Fibroblast of skin of abdomen (primary cell): ENCODE measurements at places on chromosomes 2 and 18.

DNA sequence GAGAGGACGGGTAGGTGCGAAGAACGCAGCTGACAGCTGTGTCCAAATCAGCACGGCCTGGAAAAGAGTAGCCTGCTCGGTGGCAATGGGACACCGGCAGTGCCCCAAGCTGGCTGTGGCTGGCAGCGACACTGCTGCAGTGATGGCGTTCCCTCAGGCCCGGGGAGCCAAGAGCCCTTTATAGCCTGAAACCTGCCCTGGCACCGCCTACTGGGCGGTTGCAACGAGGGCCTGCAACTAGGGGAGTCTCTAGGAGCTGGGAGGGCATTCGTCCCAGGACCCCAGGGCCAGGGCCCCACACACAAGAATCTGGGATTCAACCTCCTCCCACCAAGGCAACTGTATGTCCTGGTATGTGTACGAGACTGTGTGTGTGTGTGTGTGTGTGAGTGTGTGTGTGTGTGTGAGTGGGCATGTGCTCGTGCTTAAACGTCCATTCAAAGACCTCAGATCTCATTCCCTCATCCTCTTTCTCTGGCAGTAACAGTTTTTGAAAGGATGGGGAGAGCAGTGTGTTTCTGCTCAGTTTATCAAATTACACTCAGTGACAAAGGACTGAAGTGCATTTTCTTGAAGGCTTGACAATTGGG is 6.8 kb upstream of the CYP26B1 start:
- DNase-seq: no peak

DNA sequence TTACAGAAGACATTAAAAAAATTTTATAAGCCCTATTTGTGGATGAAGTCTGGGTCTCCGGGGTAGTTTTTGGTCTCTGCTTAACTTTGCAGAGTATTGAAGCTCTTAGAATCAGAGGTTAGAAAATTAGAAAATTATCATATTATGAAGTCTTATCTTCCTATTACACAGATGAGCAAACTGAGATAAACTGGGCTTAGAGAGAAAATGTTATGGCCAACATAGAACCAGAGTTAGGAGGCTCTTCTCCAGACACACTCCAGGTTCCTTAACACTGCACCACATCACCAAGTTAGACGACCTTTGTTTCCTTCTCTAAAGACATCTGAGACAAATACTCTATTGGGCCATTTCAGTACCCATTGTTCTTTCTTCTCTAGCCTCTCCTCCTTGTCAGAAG is 36.7 kb upstream of the NEB start:
- DNase-seq: no peak

DNA sequence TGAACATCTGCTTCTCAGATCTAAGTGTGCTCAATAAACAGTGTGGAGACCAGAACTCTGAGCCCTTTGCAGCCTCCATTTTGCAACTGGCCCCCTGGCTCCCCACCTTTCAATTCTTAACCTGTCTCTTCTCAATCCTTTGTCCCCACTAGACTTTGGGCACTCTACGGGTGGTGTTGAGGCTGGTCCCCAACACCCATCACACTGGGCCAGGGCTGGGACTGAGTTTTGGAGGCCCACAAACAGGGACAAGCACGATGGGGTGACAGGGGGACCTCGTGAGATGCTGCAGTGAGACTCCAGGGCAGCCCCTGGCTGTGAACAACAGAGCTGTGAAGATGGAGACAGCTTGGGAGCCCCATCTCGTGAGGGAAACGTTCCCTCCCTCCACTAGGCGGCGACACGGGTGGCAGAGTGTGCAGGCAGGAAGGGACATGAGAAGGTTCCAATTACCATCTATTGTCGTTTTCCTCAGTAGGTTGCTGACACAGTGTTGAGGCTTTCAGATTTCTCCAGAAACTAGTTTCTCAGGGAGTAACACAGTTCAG is 1.2 kb downstream of the ANKMY1 start:
- DNase-seq: peak; percentile 43

DNA sequence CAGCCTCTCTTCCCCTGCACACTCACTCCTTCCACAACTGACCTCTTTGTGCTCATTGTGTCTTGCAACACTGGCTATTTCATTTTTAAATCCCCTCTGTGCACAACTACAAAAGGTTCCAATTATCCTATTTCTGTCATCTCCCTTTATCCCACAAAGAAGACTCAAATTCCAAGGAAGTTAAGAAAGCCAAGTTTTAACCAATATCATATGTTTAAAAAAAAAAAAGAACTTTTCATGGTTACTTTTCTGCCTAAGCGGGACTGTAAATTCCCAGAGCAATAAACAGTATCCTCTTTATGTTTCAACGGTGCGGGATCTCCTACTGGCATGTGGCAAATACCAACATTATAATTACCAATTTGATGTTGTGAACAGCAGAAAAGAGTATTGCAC is 83.8 kb downstream of the DOCK10 start:
- peak; percentile 90 for DNase-seq

DNA sequence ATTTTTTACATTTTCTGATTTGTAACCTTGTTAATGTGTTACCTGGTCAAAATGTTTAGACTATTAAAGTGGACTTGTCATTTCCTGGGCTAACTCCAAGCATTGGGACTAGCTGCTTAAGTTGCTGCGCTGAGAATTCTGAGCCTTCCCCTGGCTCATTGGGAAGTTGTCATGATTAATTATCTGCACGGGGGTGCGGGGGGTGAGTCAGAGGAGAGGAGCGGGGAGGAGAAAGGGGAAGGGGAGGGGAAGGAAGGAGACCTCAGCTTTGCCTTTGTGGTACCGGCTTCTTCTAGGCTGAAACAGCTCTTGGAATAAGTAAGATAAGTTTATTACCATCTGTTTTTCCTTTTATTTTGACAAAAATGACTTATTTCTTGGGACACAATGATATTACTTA is 52.9 kb upstream of the APCDD1 start:
- DNase-seq: peak; percentile 80

DNA sequence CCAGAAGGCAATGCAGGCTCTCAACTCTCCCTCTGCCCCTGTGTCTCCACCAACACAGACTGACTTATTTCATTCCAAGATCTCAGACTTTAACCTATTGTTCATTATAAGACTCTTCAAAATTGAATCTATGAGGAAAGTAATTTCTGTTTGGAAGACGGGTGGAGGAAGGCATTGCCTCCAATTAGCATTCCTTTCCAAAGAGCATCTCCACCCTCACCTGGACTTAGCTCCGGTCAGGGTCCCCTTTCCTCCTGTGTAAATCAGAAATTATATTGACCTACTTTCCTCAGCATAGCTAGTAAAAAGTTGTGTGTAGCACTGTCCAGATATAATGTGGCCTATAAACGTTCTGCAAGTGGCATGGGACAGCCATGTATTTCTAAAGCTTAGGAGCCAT is 230.4 kb upstream of the ACVR2A start:
- no peak for DNase-seq

- DNase-seq: no peak
Observed at GRCh38 chr2:26587994-26588393, 53.2 kb downstream of the CIB4 start.

GRCh38 chr2:239199041-239199768 is 201.6 kb downstream of the HDAC4 start:
- no peak for DNase-seq

GRCh38 chr2:191643429-191643828 is 34.5 kb upstream of the NABP1 start:
- no peak for DNase-seq

- peak; percentile 43 for DNase-seq
Observed at GRCh38 chr2:40666398-40666797, 214.5 kb upstream of the SLC8A1 start.

- no peak for DNase-seq
Observed at GRCh38 chr18:37182340-37183135, 353.6 kb downstream of the KIAA1328 start.

GRCh38 chr2:18903750-18904149 is 314.4 kb upstream of the NT5C1B start:
- no peak for DNase-seq

DNA sequence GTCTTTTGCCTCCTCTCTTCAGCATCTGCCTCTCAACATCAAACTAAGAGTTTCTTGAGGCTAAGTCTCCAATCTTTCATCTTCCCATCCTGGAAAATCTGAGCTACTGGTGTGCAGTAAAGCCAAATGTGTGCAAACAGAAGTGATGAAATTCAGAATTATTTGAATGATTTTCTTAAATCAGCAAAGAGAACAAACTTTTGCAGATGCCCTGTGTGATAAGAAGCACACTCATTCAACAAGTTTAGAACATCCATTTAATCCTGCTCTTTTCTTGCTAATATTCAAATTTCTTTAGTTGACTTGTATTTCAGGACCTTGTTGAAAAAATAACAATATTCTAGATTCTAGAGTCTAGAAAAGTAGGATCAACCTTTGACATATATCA is 1374.9 kb upstream of the CELF4 start:
- no peak for DNase-seq

DNA sequence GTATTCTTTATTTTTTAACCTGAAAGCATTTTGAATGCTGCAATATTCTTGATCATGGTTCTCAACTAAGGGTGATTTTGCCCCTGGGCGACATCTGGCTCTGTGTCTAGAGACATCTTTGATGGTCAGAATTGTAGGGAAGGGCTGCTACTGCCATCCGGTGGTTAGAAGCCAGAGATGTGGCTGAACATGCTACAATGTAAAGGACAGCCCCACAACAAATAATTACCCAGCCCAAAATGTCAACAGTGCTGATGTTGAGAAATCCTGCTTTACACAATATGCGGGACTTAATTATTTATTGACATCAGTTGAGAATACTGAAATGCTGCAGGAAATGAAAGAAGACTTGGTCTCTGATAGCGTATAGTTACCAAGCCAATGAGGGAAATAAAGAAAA is 37.5 kb upstream of the SERPINB2 start:
- peak; percentile 24 for DNase-seq

DNA sequence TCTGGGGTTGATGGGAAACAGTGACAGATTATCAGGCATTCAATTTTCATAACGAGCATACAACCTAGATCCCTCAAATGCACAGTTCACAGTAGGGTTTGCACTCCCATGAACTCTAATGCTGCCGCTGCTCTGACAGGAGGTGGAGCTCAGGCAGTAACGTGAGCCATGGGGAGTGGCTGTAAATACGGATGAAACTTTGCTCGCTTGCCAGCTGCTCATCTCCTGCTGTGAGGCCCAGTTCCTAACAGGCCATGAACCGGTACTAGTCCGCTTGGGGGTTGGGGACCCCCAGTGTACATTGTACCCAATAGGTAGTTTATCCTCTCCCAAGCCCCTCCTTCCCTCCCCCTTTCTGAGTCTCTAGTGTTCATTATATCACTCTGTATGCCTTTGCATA is 94.6 kb downstream of the PTH2R start:
- DNase-seq: no peak

DNA sequence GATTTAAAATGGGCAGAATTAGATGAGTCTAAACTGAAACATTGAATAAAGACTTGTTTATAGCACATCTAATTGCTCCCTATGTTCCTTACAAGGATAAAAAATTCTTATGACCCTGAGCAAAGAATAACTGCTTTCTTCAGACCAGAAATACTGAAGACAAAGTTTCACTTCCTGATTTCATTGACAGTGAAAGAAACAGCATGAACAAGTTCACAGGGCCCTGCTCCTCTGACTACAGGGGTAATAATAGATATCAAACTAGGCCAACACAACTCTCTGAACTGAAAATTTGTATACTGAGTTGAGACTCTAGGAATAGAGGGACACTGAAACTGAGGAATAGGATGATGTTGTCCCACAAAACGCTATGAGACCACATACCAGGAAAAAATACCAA is 1383.3 kb upstream of the CDH2 start:
- DNase-seq: no peak

DNA sequence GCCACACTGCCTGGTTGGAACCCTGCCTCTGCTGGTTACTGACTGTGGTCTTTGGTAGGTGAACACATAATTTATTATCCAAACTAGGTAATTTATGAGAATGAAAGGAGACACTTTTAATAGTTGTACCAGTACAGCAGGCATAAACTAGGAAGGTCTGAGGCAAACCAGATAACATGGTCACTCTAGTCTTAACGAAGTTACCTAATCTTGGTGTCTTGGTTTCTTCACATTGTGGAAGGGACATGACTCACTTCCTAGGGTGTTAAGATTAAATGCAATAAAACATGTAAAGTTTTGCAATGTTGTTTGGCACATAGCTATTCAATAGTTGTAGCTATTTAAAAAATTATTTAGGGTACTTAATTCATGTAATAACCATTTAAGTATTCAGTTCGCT is 23.3 kb downstream of the SPTBN1 start:
- DNase-seq: no peak

DNA sequence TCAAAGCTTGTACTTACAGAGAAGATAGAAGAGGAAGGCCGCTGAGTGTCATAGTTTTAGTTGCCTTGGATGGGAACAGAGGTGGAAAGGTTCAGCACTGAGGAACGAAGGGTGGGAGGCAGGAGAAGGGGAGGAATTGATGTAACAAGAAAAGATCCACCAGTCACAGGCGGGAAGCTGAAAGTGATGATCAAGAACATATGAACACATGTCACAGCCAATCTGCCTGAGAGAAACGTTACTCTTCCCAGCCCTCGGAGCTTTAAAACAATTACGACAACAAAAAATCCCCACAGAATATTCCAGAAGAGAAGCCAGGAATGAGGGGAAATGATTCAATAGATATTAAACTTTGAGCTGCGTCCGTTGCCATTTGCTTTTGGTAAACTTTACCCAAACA is 87.1 kb downstream of the TSHZ1 start:
- peak; percentile 36 for DNase-seq

DNA sequence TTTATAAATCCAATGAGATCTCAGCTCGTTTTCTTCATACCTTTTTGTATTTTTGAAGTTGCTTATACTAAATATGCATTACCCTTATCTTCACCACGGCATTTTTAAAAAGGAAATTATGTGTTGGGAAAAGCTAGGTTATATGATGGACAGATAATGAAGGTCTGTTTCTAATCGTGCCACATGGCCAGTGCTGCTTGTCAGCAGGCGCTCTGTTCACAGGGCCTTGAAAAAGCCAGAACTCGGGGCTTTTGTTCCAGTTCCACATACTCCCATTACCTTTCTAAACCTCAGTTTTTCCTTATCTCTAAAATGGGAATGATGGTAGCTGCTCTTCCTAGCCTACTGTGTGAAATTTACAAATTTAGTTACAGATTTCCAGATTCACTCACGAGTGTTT is 42.0 kb downstream of the EPAS1 start:
- DNase-seq: no peak

GRCh38 chr18:56240405-56240804 is 398.0 kb downstream of the TXNL1 start:
- DNase-seq: peak; percentile 87

- DNase-seq: no peak
Observed at GRCh38 chr2:145114726-145115125, 594.8 kb upstream of the ZEB2 start.
